ENCODE measurements at places on chromosomes 16 and 17.

DNA sequence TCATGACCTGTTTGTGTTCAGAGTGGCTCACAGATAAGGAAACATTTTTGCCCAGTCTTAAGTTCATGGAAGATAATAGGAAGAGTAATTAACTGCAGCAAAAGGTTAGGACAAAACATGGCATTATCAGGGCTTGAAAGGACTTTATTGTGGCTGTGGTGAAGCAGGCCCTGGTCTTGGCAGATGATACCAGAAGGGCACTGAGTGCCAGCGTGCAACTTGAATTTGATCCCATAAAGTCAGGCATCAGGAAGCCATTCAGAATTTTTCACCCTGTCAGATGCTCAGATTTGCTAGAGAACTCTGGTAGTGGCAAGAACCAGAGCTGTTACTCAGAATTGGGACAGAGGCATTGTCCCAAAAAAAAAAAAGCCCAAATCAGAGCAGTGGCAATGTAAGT, 11.2 kb upstream of the COG7 start:
- H3K36me3 ChIP-seq, result peaks cover 27% of the 10 kb centered on the region
- no peak overlapping the region for H3K4me3 ChIP-seq
- DNase-seq, result no peak

- H3K27me3 ChIP-seq, result no peaks in the 10 kb centered on the region
- peak; percentile 70 for DNase-seq
- H3K4me1 ChIP-seq, result peaks cover 22% of the 10 kb centered on the region
- no peak overlapping the region for H3K27ac ChIP-seq
Measured at GRCh38 chr17:46765453-46765852, 53.0 kb downstream of the WNT3 start.

DNA sequence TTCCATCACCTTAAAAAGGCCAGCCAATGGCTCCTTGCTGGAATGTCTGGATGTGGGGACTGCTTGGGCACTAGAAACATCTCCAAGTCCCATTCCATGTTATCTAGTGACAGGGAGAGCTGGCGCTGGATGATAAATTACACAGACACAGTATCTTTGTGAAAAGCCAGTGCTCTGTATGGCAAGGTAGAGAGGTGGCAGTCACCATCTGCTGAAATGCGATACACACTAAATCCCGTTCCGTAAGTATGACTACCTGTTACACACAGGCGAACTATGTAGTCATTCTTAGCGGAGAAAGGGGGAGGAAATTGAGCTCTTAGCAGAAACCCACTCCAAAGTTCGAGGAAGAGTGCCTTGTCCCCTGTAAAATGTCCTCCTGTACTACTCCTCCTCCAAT, 81.0 kb upstream of the MYOCD start:
- peaks cover 35% of the 10 kb centered on the region for H3K4me1 ChIP-seq
- no peak overlapping the region for H3K4me3 ChIP-seq
- DNase-seq, result no peak
- H3K27ac ChIP-seq, result no peak overlapping the region

GRCh38 chr16:64983963-64984362, 137.9 kb downstream of the CDH11 start:
- peaks cover 68% of the 10 kb centered on the region for H3K36me3 ChIP-seq
- H3K4me3 ChIP-seq, result no peak overlapping the region
- DNase-seq, result peak; percentile 86
- peaks cover 32% of the 10 kb centered on the region for H3K4me1 ChIP-seq
- peak overlapping the region; percentile 61 for H3K27ac ChIP-seq

- H3K27ac ChIP-seq, result peak overlapping the region; percentile 53
- no peak for DNase-seq
- H3K36me3 ChIP-seq, result no peaks in the 10 kb centered on the region
- H3K27me3 ChIP-seq, result no peaks in the 10 kb centered on the region
Measured at GRCh38 chr17:66348584-66349165, 46.3 kb downstream of the PRKCA start.

DNA sequence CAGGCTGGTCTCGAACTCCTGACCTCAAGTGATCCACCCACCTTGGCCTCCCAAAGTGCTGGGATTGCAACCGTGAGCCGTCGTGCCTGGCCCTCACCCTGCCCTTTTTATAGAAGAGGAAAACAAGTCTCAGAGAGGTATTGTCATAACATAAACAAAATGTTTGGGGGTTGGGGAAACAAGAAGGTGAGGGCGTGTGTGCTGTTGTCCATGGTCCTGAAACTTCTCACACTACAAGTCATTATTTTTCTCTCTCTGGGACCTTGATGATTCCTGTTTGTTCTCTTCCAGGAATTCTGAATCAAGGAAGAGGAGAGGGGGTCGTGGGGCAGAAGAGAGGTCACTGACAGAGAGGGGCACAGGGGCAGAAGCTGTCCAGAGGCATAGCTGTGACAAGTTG, 160.2 kb upstream of the LHX1 start:
- H3K36me3 ChIP-seq, result no peaks in the 10 kb centered on the region
- no peak overlapping the region for H3K27ac ChIP-seq
- peaks cover 31% of the 10 kb centered on the region for H3K27me3 ChIP-seq
- DNase-seq, result no peak
- H3K4me1 ChIP-seq, result no peaks in the 10 kb centered on the region
- no peak overlapping the region for H3K4me3 ChIP-seq

GRCh38 chr16:58515871-58516767, 802 bp downstream of the SETD6 start:
- H3K4me3 ChIP-seq, result peak overlapping the region; percentile 81
- H3K27ac ChIP-seq, result peak overlapping the region; percentile 95
- no peaks in the 10 kb centered on the region for H3K27me3 ChIP-seq
- H3K4me1 ChIP-seq, result peaks cover 12% of the 10 kb centered on the region

GRCh38 chr16:57944970-57945739, 25.8 kb downstream of the CNGB1 start:
- peaks cover 37% of the 10 kb centered on the region for H3K27me3 ChIP-seq
- H3K27ac ChIP-seq, result no peak overlapping the region
- H3K36me3 ChIP-seq, result no peaks in the 10 kb centered on the region
- DNase-seq, result no peak

Measured in osteocyte (in vitro differentiated cells).